ENCODE measurements at places on chromosomes 3 and 15.

DNA sequence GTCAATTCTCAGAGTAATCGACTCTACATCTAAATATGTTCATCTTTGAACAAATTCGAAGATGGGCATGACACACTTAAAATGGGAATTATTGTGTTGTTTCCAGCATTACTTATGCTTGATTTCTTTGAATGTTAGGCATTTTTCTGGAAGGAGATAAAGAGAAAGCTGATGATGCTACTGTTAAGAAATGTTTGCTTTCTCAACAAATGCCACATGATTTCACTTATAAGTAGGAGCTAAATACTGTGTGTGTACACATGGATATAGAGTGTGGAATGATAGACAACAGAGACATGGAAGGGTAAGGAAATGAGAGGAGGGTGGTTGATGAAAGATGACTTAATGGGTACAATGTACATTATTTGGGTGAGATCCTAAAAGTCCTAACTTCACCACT lies 400.9 kb downstream of the TBL1XR1 start:
- no peak for DNase-seq

GRCh38 chr3:77404871-77405270 lies 365.0 kb downstream of the ROBO2 start:
- DNase-seq = no peak

DNA sequence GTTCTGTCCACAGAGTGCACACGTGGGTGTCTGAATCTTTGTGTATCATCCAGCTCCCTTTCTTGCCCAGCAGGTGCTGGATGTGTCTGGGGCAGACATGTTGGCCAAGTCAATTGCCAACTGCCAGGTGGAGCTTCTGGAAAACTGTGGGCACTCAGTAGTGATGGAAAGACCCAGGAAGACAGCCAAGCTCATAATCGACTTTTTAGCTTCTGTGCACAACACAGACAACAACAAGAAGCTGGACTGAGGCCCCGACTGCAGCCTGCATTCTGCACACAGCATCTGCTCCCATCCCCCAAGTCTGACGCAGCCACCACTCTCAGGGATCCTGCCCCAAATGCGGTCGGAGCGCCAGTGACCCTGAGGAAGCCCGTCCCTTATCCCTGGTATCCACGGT lies 12.5 kb upstream of the RPP14 start:
- DNase-seq = no peak

GRCh38 chr3:120795959-120796358 lies 53.4 kb downstream of the GTF2E1 start:
- DNase-seq = no peak

- no peak for DNase-seq
Measured at GRCh38 chr3:25586167-25586505, 78.6 kb downstream of the TOP2B start.

DNA sequence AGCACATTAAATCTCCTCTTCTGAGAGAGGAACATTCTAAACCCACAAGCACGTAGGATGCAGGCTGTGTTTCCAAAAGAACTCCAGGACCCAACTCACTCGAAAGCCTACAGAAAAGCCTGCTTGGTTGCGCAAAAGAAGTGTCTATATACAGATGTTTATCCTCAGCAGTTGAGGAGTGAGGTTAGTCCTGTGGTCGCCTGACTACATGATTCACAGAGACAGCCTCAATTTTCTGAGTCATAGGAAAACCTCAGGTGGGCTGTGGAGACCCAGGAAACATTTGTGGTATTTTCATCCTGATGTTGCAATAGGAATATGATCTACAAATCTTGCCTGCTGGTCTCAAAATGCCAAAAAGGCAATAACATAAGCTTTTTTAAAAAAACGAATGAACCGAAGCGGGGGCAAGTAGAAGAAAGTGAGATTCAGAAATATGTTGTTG lies 183.8 kb upstream of the THRB start:
- DNase-seq = peak; percentile 76

- DNase-seq = no peak
Measured at GRCh38 chr15:31412824-31413223, 86.2 kb downstream of the KLF13 start.

GRCh38 chr15:90749754-90750153 lies 32.6 kb downstream of the BLM start:
- no peak for DNase-seq

- no peak for DNase-seq
Measured at GRCh38 chr3:29291982-29292363, 11.1 kb downstream of the RBMS3 start.

GRCh38 chr3:9500108-9501050 lies 53.2 kb downstream of the LHFPL4 start:
- no peak for DNase-seq

DNA sequence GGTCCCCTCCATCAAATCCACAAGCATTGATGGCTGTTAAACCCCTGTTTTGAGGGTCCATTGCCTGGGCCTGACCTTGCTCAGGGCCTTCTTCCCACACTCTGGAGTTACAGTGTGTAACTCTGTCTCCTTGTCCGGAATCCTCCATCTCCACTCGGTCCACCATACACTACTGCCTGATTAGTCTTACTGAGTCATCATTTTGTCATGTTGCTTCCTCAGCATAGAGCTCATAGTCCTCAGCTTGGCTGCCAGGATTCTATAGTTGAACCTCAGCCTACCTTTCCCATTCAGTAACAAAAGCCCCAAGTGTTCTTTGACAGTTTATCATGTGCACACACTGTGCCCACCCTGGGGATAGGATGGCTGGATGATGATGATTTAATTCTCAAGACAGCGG lies 113.0 kb downstream of the PDE8A start:
- DNase-seq = no peak

DNA sequence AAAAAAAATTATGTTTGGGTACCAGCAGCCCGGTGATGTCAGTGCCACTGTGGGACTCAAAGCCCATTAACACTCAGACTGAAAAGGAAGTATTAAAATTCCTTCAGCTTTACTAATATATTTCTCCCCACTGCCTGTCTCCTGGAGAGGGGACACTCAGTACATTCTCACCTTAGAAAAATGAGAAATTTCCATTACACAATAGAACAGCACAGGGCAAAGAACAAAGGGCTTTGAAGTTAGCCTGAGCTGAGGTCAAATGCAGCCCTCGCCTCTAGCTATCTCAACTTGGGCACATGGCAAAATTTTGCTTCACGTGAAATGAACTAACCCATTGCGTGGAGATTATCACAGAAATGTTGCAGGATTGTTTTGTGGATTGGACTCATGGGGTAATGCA lies 80.8 kb downstream of the RARB start:
- peak; percentile 41 for DNase-seq

DNA sequence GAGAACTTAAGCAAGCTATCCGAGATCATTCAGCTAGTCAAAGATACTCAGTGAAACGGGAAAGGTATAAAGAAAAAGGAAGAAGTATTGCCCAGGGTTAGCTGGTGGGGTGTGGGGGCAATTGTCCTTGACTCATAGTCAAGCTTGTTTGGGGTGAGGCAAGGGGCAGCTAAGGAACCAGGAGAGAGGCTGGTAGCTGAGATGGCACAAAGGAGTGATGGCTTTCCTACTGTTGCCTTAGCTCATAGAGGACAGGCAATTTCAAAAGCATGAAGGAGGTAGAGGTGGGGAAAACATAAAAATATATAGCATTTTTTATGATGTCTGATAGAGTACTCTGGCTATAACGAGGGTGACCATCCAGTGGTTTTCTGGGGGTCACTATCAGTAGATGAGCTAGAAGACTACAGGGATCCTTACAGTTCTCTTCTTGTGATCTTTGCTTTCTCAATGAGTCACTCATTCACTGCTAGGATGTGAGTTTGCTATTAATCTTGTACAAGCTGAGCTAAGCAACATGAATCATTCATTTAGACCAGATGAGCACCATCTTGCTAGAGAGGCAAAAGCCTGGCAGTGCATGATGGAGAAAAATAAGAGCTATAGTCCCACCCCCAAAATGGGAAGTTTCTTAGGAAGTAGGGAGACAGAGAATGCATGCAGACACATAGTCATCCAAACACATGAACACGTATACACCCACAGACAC lies 207.1 kb upstream of the PFN2 start:
- no peak for DNase-seq

DNA sequence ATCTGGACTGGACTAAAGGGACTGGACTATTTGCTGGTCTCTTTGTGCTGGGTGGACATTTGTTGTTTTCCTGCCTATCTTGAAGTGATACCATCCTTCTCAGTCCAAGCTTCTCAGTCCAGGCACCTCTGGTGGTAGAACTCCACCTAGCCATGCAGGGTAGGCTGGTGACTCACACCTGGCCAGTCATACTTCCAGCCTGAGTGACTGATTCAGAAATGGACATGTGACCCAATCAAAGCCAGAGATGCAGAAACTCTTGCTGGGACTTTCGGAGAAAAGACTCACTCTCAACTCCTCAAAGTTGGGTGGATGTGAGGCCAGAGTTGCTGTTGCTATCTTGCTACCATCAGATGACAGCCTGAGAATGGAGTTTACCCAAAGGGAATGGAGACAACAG lies 5.6 kb upstream of the ASB14 start:
- DNase-seq = peak; percentile 35

DNA sequence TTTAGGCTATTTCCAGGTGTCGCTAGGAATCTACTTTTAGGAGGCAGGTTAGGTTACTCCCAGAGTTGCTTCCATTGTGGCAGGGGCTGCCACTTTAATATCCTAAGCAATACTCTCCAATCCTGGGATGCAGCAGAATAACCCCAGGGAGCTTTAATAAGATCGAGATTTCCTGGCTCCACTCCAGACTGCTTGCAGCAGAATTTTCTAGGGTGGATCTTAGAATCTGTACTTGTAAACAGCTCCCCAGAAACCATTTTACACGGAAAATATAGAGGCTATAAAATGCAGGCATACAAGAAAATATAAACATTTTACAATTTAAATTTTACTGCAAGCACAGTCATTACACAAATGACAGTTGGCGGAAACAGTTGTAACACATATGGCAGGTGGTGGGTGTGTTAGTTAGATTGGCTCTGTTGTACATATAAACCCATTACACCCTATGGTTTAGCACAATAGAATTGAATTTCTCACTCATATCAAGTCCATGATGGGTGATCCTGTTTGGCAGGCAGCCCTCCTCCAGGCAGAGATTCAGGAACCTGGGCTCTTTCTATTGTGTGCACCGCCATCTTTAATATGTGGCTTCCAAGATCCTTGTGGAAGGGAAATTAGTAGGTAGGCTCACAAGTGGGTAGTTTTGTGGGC lies 35.0 kb upstream of the TNFAIP8L3 start:
- no peak for DNase-seq

GRCh38 chr15:90459368-90459767 lies 70.4 kb upstream of the CRTC3 start:
- no peak for DNase-seq
